Activated CD4-positive, alpha-beta T cell treated with anti-CD3 and anti-CD28 coated beads, Interleukin-2, amount 50 U/mL, for 1 hour (primary cell): ENCODE measurements at places on chromosomes 7 and 10.

DNA sequence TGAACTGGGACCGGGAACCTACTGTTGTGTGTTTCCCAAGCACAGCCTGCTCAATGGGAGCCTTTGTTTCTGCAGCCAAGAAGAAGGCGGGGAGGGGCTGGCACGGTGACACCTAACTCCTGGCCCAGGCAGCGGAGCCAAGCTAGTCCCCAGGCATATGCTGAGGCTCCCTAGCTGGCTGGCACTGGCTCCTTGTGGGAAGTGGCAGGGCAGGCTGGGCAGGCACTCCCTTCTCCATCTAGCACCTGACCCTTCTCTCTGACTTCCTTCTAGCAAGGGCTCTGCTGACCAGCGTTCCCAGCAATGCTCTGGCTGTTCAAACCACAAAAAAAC is 325.0 kb downstream of the PLXNA4 start:
- DNase-seq: no peak

DNA sequence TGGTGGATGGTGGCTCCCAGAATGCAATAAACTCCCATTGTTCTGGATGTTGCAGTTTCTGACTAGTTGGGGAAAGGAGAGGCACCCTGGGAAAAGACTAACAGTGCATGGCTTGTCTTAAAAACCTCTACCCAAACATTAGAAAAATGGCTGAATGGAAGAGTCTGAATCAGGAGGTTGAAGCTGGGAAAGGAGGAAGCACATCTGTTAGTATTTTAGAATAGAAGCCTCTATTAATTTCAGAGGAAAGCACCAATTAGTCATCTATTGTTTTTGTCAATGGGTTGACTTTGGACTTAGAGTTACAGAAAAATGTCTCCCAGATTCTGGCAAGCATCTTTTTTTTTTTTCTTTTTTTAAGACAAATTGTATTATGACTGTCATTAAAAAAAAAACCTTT is 56.1 kb upstream of the ELMO1 start:
- no peak for DNase-seq

DNA sequence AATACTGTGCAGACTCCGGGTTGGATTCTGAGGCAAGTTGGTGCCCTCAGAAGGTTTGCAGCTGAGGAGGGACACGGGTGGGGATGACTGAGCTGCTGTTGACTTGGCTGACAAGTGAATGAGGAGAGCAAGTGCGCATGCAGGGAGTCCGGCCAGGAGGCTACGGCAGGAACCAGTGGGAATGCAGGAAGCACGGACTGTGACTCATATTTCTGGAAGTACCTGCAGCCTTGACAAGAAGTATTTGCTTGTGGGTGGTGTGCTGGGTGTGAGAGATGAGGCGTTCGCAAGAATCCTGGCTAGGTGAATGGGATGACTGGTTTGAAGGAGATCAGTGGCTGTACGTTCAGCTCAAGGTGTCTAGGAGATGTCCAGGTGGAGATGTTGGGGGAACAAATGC is 30.8 kb upstream of the FXYD4 start:
- DNase-seq: no peak

DNA sequence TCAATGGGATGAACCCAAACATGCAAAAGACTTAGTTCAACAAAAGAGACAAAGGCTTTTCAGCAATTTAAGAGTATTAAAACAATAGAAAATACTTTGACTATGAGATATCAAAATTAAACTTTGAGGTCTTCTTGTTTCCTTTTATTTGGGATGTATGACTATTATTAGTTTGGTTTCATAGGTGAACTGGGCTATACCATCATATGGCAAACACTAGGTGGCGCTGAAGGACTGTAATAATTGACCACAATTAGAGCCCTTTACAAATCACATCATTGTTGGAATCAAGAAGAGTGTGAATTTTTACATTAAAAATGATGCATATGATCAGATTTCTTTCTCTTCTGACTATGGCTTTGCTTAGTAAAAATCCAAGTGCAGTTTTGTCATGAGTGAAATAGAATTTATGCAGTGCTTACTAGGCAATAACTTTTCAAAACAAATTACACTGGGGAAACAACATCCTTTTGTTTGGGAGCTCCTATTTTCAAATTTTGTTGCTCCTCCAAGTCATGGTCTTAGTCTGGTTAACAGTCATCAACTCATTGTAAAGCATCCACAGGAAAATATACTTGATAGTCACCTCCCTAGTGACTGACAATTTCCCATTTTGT is 14.7 kb upstream of the NXPH1 start:
- peak; percentile 36 for DNase-seq

- no peak for DNase-seq
These were observed 123.1 kb downstream of the DKK1 start for GRCh38 chr10:52437205-52437646.

GRCh38 chr7:158638001-158638400 is 50.4 kb upstream of the PTPRN2 start:
- no peak for DNase-seq

GRCh38 chr7:21269021-21269420 is 158.9 kb upstream of the SP4 start:
- DNase-seq: no peak

DNA sequence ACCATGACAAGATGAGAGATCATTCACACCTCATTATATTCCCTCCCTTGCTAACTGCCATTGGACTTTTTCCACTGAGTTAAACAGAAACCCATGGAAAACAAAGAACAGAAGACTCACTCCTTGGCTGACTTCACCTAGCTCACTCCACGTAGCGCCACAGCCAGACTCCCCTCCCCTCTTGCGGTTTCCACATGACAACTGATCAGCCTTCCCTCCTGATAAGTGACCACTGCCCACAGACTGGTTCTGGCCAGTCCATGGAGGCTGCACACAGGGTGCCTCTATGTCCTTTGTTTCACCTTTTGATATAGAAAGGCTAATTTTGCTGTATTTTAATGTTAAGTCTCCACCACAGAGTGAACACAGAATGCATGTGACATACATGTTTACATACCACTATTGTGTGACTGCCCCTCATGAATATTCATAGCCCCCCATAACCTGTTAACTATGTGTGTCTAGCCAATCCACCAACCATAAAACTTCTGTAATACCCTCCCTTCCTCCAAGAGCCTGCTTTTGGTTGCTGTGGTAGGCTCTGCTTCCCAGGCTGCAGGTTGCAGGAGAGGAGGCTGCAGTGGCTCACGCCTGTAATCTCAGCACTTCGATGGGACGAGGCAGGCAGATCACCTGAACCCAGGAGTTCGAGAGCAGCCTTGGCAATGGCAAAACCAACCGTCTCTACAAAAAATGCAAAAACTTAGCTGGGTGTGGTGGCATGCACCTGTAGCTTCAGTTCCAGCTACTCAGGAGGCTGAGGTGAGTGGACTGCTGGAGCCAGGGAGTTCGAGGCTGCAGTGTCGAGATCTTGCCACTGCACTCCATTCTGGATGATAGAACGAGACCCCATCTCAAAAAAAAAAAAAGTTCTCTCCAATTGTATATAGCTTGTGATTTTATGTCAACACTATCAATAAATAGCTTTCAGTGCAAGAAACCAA is 10.0 kb upstream of the IFIT5 start:
- no peak for DNase-seq

- no peak for DNase-seq
These were observed 162.0 kb upstream of the HABP2 start for GRCh38 chr10:113390896-113391295.

DNA sequence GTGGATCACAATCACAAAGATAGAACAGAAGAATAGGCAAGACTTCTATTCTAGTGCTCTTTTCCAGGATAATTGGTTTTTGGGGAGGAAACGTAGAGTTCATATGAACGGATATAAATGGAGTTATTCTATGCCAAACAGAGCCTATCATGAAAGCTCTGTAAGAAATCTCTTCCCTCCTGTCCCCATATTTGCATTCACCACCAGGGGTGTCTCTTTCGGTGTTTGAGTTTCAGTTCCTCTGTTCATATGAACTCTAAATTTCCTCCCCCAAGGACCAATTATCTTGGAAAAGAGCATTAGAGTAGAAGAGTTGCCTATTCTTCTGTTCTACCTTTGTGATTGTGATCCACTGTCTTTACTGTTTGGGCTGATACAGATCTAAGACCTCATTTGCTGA is 48.3 kb upstream of the CDC14C start:
- DNase-seq: no peak

- no peak for DNase-seq
These were observed 518.8 kb downstream of the CNTNAP2 start for GRCh38 chr7:146635205-146636032.

- no peak for DNase-seq
These were observed 33.3 kb downstream of the CDK14 start for GRCh38 chr7:90629297-90629918.

DNA sequence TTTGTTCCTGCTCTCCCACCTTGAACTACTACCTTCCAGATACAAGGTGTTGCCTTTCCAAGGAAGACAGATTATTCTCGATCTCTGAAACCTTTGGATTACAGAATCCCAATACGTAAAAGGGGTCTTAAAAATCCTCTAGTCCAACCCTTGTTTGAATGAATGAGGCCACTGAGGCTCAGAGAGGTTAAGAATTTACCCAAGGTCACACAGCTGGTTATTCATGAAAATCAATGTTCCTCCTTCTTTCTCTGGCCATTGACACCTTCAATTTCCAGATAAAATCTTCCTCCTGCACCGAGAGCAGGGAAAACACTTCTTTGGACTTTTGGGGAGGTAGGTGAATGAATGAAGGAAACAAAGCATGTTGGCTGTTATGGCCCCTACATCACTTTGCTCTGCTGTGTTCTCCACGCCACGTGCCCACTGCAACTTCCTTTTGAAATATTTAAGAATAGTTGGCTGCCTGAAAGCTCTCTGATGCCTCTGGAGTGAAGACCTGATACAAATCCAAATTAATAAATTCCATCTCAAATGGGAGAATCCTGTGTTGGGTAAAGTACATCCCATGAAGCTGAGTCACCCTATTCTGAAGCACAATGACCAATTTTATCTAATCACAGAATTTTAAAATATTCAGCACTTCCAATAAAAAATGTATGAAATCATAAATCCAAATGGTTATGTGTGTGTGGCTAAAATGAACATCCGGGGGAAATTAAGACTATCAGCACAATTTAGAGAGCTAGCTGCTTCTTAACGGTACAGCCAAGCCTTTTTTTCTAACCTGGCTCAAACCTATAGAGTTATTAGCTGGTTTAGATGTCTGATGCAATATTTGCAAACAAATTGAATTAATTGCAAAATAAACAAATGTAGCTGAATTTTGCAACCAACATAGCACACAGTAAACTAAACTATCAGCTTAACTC is 7.3 kb downstream of the SVIL start:
- DNase-seq: no peak

GRCh38 chr7:30191809-30192208 is 57.0 kb downstream of the MTURN start:
- no peak for DNase-seq

GRCh38 chr7:101507791-101508252 is 121.3 kb downstream of the MYL10 start:
- DNase-seq: peak; percentile 4
